ENCODE measurements at places on chromosomes 1 and 21.

DNA sequence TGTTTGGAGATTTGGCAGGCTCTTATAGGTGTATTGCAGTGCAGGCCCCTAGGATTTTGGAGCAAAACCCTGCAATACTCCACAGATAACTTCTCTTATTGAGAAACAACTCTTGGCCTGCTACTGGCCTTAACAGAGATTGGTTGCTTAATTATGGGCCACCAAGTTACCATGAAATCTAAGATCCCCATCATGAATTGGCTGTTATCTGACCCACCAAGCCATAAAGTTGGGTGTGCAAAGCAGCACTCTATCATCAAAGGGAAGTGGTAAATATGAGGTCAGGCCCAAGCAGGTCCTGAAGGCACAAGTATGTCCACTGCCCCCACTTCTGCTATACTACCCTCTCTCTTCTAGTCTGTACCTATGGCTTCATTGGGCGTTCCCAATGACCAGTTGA is 130.0 kb upstream of the TNFSF4 start:
- no peak for DNase-seq

GRCh38 chr1:170662561-170663403 is 1.1 kb upstream of the PRRX1 start:
- DNase-seq, result no peak

GRCh38 chr1:116504308-116505156 is 66.3 kb downstream of the CD58 start:
- peak; percentile 80 for DNase-seq

DNA sequence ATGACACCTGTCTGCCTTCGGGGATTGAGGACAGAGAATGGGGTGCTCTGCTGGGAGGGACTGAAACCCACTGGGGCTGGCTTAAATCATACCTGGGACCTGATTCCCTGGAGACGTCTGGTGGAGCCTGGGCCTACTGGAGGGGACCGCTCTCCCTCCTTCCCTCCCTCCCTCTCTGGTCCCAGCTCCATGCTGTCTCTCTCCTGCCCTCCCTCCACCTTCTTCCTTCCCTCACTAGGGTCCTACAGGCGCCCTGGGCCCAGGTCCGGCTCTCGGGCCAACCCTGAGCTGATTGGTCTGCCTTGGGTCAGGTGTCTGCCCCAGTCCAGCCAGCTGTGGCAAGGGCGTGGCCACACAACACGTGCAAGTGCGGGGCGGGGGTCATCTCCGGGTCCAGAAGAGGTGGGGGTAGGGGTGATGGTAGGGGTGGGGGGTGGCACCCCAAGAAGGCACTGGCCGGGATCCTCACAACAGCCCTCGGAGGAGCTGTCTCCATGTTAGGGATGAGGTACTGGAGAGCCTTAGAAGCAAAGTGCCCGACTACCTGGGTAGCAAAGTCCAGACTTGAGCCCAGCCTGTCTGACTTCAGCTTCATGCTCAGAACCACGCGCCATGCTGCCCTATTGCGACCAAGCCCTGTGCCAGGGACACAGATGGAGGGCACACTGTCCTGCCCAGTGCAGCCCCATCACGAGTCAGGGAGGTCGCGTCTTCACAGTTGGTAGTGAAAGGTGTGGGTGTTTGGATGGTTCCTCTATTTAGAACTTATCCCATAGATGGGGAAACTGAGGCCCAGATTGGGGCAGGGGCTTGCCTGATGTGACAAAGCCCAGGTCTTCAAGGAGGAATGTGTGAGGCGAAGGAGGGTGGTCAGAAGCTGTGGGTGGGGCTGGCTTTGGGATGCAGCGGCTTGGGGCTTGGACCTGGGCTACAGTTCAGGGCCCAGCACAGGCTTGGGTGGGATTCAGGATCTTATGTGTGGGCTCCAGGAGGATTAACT is 574.1 kb downstream of the PTPRU start:
- no peak for DNase-seq

- DNase-seq, result peak; percentile 33
These were observed 18.2 kb upstream of the IFI6 start for GRCh38 chr1:27690183-27690582.

GRCh38 chr1:8421721-8422120 is 103.8 kb downstream of the SLC45A1 start:
- DNase-seq, result no peak

GRCh38 chr1:38786040-38786436 is 73.5 kb downstream of the RRAGC start:
- DNase-seq, result no peak

DNA sequence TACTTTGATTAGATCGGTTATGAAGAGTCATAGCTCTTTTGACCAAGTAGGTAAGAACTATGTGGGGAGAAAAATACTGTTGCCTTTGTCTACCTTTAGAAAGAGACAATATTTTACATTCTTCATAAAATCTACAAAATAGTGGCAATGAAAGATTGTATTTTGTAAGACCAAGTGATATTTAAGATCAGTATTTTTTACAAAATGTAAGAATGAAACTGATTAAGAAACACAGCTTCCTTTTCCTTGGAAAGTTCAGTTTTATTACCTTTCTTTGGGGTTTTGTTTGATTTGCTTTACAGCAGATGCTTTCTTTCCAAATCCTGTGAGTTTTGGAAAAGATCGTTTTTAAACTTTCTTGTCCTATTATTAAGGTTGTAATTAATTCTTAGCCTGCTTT is 69.8 kb downstream of the SLC35A3 start:
- DNase-seq, result no peak

DNA sequence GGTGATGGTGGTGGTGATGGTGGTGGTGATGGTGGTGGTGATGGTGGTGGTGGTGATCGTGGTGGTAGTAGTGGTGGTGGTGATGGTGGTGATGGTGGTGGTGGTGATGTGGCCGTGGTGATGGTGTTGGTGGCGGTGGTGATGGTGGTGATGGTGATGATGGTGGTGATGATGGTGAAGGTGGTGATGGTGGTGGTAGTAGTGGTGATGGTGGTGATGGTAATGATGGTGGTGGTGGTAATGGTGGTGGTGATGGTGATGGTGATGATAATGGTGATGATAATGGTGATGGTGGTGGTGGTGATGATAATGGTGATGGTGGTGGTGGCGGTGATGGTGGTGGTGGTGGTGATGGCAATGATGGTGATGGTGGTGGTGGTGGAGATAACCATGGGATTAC is 6.8 kb upstream of the COL6A2 start:
- DNase-seq, result no peak

- no peak for DNase-seq
These were observed 56.9 kb downstream of the SLC45A1 start for GRCh38 chr1:8374812-8375211.

GRCh38 chr1:59609245-59609644 is 205.5 kb upstream of the HOOK1 start:
- no peak for DNase-seq

- DNase-seq, result no peak
These were observed 106.4 kb downstream of the TBX15 start for GRCh38 chr1:118881751-118882150.

DNA sequence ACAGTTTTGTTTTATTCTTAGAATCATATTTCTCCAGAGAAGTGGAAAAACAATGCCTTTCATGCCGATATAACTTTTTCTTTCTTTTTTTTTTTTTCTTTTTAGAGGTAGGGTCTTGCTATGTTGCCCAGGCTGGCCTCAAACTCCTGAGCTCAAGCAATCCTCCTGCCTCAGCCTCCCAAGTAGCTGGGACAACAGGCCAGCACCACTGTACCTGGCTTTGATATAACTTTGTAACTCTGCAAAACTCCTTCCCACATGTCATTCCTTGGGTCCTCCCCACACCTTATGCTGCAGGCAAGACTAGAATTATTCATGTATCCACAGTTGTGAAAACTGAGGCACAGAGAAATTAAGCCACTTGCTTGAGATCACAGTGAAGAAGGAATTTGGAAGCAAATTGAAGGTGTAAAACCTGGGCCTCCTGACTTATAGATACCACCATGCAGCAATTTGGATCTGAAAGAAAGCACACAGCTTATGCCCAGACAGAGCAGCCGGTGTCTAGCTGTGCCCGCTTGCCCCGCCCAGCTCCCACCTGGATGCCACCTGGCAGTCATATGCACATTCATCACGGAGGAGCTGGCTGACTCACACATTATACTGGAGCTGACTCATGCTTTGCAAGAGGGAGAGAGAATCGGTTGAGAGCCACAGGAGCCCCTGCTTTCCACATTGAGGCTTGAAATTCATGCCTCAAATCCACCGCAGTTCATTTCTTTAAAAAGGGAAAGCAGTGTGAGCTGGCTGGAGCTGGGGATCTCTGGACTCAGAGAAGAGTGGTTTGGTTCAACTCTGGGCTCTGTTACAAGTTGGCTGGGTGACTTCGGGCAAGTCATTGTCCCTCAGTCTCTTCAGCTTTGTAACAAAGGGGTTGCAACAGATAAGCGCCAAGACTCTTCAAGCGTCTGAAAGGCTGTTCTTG is 8.3 kb upstream of the SLC2A1 start:
- DNase-seq, result no peak

- DNase-seq, result no peak
These were observed 6.5 kb upstream of the RPTN start for GRCh38 chr1:152165286-152166077.

DNA sequence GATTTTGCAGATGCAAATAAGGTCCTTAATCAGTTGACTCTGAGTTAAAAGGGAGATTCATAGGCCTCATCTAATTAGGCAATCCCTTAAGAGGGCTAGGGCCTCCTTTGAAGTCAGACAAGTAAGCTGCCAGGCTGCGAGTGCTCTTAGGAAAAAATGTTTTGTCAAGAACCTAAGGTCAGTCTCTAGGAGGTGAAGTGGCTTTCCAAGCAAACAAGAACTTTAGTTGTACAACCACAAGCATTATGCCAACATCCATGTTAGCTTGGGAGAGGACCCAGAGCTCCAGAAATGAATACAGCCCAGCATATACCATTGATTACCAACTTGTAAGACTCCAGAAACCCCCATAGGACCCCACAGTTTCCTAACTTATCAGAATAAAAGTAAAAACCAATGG is 1366.2 kb downstream of the PLA2G4A start:
- DNase-seq, result no peak

DNA sequence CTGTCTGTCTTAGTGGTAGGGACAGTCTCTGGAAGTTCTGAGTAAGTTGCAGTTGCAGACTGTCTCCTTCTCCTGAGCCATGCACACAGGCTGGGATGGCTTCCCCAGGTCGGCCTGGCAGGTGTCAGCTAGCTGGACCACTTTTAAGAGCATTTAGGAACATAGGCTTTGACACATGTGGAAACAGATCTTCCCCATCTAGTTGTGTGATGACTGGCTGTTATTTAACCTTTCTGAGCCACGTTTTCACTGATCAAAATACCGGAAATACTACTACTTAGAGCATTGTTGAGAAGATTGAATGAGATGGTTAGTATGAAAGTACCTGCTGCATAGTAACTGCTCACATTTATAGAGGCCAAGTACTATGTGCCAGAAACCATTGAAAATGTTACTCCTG is 6.2 kb upstream of the MAPKAPK2 start:
- DNase-seq, result no peak

DNA sequence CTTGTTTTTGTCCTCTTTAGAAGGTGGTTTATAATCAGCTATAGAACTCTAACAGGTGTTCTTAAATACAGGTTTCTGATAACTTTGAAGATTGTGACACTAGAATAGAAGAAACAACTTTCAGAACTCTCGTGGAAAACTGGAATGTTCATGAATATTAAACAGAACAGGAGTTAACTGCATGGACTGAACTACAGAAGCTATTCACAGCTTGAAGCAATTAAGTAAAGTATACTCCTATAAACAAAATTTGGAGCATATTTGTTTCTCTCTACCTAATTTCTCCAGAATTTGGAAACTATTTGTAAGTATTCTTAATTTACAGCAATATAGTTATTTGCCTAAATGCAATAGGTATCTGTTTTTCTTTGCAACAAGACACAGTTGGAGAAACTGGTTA is 824.8 kb downstream of the ADGRL2 start:
- no peak for DNase-seq

GRCh38 chr1:160795951-160796383 is at the start of gene LY9:
Gene LY9 (plus strand): TSS chr1:160796174. CDS start chr1:160796188, 14 bp downstream.
- peak; percentile 59 for DNase-seq

DNA sequence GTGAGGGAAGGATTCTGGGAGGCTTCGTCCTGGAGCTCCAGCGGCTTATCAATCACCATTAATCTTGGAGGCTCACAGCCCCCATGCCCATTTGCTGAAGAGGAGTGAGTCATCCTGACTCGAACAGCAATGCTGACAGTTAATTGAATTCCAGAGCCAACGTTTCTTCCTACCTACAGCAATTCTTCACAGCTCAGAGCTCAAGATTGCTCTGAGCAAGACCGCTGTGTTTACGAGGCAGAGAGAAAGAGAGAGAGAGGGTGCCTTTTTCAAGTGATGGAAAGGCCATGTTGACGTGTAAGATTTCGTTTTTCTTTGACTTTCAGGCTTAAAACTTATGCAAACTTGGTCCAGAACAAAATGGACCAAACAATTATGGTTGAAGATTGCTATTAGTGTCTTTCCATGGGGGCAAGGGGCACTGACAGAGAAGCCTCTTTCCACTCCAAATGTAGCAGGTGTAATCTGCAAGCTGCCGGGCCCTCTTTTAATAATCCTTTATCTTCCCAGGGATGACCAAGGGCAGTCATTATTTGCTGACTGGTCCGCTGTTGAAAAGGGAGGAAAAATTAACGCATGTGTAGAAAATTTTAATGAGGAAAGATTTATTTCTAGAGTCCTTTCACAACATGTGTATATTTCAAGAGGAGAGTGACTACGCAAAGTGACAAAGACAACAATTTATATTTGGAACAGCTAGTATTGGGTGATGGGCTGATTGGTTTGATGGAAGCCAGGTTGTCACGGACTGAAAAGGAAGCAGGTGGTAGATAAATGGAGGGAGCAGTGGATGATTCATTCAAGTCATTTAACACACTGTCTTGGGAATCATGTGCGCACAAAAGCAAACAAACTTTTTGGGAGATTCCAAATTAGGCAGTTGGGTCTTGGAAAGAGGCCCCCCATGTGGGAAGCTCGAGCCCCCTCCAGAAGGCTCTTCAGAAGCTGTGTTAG is 136.1 kb upstream of the IRF2BP2 start:
- no peak for DNase-seq

DNA sequence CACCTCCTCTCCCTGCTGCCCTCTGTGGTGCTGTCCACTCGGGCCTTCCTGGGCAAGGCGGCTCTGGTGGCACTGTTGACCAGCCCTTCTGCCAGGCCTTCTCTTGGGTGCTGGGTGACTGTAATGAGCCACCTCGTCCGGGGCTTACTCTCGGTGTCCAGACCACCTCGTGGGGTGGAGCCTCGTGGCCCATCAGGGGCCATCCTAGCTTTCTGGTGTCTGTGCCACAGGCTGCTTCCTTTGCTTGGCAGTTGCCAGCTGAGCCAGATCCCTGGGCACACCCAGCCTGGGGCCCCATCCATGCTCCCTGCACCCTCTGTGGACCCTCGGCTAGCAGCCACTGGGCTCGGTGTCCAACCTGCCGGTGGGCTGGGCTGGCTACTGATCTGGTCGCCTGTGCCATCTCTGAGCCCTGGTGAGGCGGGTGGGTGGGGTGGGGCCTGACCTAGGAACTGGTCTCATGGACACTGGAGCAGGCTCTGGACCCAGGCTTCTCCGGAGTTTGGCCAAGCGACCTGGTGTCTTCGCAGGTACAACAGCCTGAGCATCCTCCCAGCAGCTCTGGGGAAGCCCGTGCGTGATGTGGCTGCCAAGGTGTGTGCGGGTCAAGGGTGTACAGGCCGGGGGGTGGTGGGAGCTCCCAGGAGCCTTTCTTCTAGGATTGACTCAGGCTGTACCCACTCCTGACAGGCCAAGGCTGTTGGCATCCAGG is 1.4 kb downstream of the PRXL2B start:
- no peak for DNase-seq

All from T-helper 1 cell (primary cell).